ENCODE measurements at places on chromosomes 11 and 22. TPM values are rescaled to one million over a fixed set of nuclear protein-coding genes. Genes with fewer than 3 reads are reported as not detected.

The MRPL16 gene
- total RNA-seq, result 67.2 TPM

The PGA3 gene
- not detected for total RNA-seq

The OR52I2 gene
- not detected for total RNA-seq

The SYCE3 gene
- 1.1 TPM for total RNA-seq

The HSPB2 gene
- total RNA-seq, result 0.23 TPM

The SCGB1C1 gene
- total RNA-seq, result not detected
